C1 segment of cervical spinal cord (tissue), 14 donors: ENCODE measurements at places on chromosomes 3 and 15.
A peak's percentile ranks its signal among the peaks of the same experiment; 100 is the strongest.

GRCh38 chr3:97232393-97233034 lies 418.1 kb downstream of the EPHA6 start:
- DNase-seq = no peak

GRCh38 chr15:47570881-47571640 lies 146.2 kb upstream of the SEMA6D start:
- DNase-seq = no peak

DNA sequence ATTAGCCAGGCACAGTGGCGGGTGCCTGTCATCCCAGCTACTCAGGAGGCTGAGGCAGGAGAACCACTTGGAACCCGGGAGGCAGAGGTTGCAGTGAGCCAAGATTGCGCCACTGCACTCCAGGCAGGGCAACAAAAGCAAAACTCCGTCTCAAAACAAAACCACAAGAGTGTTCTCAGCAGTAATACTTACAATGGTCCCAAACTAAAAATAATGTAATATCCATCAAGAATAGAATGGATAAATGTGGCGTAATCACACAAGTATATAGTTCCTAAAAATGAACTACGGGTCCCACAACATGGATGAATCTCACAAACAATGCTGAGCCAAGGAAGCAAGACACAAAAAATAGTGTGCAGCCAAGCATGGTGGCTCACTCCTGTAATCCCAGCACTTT lies 39.2 kb downstream of the STAG1 start:
- DNase-seq = no peak

DNA sequence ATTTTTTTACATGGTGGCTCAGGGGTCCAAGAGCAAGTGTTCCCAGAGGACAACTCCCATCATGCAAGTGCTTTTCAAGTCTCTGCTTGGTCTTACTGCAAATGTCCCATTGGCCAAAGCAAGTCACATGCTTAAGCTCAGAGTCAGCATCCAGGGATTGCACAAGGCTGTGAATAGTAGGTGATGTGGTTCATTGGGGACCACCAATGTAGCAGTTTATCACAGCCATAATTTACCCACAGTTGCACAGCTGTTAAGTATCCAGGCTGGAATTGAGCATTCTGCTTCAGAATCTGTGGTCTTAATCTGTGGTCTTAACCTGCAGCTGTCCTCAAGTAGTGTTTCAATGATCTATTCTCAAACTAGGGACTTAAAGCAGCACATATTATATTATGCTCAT lies 71.4 kb upstream of the PLCL2 start:
- no peak for DNase-seq

- DNase-seq = peak; percentile 24
Measured at GRCh38 chr3:8500319-8500988, 1.2 kb upstream of the LMCD1 start.
